ENCODE measurements at places on chromosomes 4 and X.

DNA sequence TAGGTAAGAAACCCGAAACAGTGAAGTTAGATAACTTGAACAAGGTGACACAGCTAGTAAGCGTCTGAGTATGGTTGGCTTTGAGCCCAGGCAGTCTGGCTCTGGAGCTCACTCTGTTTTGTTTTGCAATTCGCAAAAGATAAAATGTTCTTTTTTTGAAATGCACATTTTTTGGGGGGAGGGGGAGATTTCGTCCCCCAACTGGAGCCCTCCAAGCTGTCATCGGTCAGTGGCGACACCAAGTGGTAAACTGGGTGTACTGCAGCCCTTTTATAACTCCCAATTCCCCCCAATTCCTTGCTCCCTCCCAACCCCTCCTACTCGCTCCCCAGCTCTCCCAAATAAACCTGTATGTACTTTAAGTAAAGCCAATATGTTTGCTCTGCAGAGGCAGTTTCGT lies 2.8 kb upstream of the CLCN5 start:
- DNase-seq: no peak

- DNase-seq: no peak
Measured at GRCh38 chr4:11201256-11201655, 227.4 kb downstream of the HS3ST1 start.

GRCh38 chr4:23942471-23942870 lies 52.6 kb upstream of the PPARGC1A start:
- DNase-seq: no peak

DNA sequence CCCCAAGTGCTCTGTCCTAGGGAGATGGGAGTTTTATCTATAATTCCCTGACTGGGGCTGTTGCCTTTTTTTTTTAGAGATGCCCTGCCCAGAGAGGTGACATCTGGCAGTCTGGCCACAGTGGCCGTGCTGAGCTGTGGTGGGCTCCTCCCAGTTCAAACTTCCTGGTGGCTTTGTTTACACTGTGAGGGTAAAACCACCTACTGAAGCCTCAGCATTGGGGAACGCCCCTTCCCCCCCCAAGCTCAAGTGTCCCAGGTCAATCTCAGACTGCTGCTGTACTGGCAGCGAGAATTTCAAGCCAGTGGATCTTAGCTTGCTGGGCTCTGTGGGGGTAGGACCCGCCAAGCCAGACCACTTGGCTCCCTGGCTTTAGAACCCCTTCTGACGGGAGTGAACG lies 38.3 kb upstream of the CBLL2 start:
- DNase-seq: no peak

DNA sequence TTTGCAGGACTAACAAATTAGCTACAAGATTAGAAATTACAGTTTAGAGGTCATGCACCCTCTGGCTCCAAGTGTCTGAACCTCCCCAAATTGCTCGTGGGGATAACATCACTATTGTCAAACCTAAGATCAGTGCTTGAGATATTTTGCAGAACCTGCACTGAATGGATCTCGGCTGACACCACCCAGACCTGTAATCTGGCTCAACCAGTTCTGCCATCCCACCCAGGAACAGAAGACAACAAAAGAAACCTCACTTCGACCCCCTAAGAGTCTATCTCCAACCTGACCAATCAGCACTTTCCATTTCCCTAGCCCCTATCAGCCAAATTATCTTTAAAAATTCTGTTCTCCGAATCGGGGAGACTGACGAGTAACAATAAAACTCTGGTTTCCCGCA lies 318.7 kb downstream of the NAP1L3 start:
- DNase-seq: no peak

DNA sequence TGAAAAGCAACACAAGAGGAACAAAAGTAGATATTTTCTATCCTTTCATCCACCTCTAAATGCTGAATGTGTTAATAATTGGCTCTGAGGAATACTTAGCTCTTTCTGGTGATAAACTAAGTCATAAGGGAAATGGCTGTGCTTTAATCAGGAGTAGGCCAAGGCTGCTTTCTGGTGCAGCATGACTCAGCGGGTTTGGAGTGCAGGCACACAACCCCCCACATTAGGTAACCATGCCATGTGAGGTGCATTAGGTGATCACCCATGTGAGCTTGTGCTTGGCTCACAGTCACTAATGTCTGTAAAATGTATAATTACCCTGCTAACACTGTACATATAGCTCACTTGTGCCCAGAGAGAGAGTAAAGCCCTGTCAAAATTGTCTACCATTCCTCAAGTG lies 57.2 kb downstream of the USP38 start:
- no peak for DNase-seq

GRCh38 chr4:177482367-177482766 lies 40.1 kb upstream of the AGA start:
- no peak for DNase-seq

DNA sequence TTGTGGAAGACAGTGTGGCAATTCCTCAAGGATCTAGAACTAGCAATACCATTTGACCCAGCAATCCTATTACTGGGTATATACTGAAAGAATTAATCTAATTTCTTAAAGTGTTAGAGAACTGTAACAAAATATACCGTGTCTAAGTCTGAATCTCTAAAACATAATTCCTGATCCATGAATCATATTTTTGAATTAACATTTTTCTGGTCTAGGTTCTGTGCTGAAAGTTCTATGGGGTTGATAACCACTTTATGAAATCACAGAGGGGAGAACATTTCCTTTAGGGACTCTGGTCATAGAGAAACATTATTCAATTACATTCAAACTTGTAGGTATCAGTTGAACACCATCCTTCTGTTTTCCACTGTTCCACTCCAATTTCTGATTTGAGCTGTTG lies 91.9 kb upstream of the ETNPPL start:
- no peak for DNase-seq

DNA sequence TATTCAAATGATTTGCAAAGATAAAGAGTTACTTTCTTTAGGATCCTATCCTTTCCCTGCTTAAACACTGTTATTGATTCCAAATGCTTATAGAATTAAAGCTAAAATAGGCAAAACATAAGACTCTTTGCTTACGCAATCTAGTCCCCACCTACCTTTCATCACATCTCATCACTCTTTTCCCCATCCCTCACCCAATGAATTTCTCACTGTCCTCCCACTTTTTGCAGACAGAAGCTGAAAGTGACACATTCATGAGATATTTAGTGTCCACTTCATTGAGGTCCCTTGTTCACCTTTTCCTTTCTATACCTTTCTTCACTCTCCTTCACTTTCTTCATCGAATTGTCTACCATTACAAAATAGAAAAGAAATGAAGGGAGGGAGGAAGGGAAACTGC lies 424 bp downstream of the SATL1 start:
- DNase-seq: no peak

DNA sequence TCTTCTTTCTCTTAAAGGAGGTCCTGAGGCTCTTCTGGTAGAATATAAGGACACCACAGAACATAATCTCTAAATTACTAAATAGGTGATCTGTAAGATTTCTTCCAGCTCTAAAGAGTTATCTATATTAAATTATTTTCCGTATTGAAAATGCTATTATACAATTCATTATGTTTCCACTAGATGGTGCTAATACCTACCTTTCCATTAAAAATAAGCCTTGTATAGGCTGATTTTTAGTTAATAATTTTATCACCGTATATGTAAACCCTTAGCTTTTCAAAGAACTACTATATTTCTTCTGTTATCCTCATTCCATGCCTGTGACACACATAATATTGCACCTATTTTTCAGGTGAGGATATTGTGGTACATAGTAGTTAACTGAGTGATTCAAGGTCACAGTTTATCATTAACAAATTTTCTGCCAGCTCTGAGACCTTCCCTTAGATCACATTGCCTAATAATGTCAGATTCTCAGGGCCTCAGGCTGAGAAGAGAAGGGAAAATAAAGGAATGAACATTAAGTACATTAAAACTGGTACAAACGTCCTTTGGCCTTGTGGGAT lies 138.8 kb downstream of the TEX11 start:
- DNase-seq: no peak

- DNase-seq: no peak
Measured at GRCh38 chr4:163166041-163166579, 580 bp downstream of the NAF1 start.

DNA sequence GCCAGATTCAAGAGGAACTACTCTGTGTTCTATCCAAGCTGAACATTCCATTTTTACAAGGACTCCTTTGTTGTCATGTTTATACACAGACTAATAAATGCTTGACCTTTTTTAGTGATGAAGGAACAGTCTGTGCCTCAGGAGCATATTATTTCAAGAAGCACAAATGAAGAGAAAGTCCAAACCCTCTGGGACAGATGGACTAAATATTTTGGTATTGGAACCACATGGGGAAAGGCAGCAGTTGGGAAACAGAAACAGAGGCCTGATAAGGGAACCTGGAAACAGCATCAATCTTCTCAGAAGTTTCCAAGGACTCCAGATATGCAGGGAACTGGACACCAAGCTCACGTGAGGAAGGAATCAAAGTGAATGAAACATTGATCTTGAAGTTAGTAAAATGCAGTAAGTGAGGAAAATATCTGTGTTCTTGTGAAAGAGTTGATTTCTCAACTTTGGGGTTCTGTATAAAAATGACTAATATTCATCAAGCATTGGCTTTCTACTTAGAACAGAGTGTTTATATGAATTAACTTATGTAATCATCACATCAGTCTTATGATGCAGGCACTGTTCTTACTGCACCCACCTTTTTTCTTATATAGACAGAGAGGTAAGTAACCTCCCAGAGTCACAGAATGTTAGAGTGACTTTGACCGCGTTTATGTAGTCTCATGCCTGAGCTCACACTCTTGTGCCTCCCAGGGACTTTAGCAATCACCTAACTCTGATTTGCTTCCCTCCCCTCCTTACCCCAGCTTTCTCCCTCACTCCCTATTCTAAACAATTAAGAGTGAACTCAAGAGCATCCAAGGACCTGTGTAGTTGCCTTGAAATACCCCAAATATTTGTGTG lies 148.9 kb upstream of the JADE1 start:
- DNase-seq: no peak

GRCh38 chr4:24195991-24196736 lies 306.3 kb upstream of the PPARGC1A start:
- DNase-seq: no peak

GRCh38 chr4:7074426-7074825 lies 6.6 kb upstream of the GRPEL1 start:
- DNase-seq: no peak

- DNase-seq: no peak
Measured at GRCh38 chrX:2228536-2228935, 272.2 kb downstream of the DHRSX start.

All from DMS 273 treated with DMSO at 0.1 percent for 48 hours (cell line).